ENCODE measurements at places on chromosomes 11 and 22. TPM values are rescaled to one million over a fixed set of nuclear protein-coding genes. Genes with fewer than 3 reads are reported as not detected.

The FGF19 gene
- 6.2 TPM for polyA plus RNA-seq

The ST14 gene
- not detected for polyA plus RNA-seq

The PGA3 gene
- not detected for polyA plus RNA-seq

The LRRC4C gene
- 24.3 TPM for polyA plus RNA-seq

The TIGD3 gene
- polyA plus RNA-seq = 23.1 TPM

The JAML gene
- polyA plus RNA-seq = not detected

The RTN4RL2 gene
- 0.66 TPM for polyA plus RNA-seq

The CD3G gene
- not detected for polyA plus RNA-seq

The TSSK2 gene
- polyA plus RNA-seq = 0.26 TPM

The OR5D14 gene
- not detected for polyA plus RNA-seq

The PLAAT2 gene
- polyA plus RNA-seq = not detected

The CASP4 gene
- polyA plus RNA-seq = not detected

The TST gene
- 5.8 TPM for polyA plus RNA-seq

The TRMU gene
- 88.3 TPM for polyA plus RNA-seq
